ENCODE measurements at places on chromosomes 2 and 18. TPM values are rescaled to one million over a fixed set of nuclear protein-coding genes. Genes with fewer than 3 reads are reported as not detected.

The GKN1 gene
- total RNA-seq = 0.72 TPM

The SCG2 gene
- 1.1 TPM for total RNA-seq

The ARHGAP28 gene
- total RNA-seq = 0.09 TPM

The CRYBA2 gene
- not detected for total RNA-seq

The LAMA1 gene
- 0.31 TPM for total RNA-seq

The GRHL1 gene
- 1.7 TPM for total RNA-seq

The FLACC1 gene
- total RNA-seq = not detected

The CHRND gene
- total RNA-seq = not detected

The CDH2 gene
- total RNA-seq = 48.7 TPM

The EPHA4 gene
- 0.54 TPM for total RNA-seq

The BMPR2 gene
- 20.3 TPM for total RNA-seq

The PROM2 gene
- not detected for total RNA-seq

The CRACDL gene
- 0.54 TPM for total RNA-seq

The IL1R2 gene
- total RNA-seq = 0.71 TPM

The LANCL1 gene
- total RNA-seq = 30.2 TPM

The ABCG5 gene
- not detected for total RNA-seq

The IL37 gene
- total RNA-seq = not detected

The TRIM43 gene
- 0.05 TPM for total RNA-seq

The NXPH2 gene
- total RNA-seq = not detected

The HOXD9 gene
- 1.7 TPM for total RNA-seq

The PIGN gene
- total RNA-seq = 8.1 TPM

The DSC2 gene
- 1.5 TPM for total RNA-seq
